ENCODE measurements at places on chromosomes 3 and 15.

GRCh38 chr3:151688571-151688970 lies 45.2 kb upstream of the AADACL2 start:
- no peak for DNase-seq

DNA sequence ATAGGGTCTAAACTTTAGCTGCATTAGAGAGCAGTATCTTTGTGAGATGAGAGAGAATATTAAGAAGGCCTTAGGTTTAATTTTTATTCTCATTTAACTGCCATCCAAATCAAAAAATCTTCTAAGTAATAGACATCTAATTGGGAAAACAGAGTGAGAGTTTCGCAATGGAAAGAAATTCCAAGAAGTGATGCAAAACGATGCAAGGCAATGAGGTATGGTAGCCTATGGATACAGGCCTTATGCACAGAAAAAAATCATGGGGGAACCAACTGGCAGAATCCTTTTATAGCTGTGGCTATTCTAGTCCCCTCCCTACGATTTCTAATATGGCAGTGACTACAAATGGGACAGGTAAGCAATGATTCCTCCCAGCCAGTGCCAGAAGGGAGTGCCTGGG lies 225.9 kb downstream of the GREM1 start:
- DNase-seq: no peak

- DNase-seq: no peak
Measured at GRCh38 chr3:51727500-51727899, 20.6 kb downstream of the GRM2 start.

GRCh38 chr3:197186887-197187588 lies 111.4 kb downstream of the DLG1 start:
- DNase-seq: no peak

- no peak for DNase-seq
Measured at GRCh38 chr3:27565201-27565852, 81.1 kb upstream of the SLC4A7 start.

DNA sequence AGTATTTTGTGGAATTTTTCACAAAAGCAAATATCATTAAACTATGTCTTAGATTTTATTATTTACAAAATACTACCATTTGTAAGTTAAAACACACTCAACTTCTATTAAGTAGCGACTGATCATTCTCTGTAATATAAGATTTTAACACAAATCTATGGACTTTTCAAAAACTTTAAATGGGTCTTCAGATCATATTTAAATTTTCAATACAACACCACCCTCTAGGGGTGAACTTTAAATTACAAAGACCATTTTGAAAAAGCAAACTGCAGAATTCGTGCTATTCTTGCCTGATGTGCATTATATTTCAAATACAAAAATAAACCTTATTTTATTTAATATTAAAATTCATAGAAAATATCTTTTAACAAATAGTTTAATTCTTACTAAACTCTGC lies 8.2 kb upstream of the VGLL4 start:
- DNase-seq: no peak

DNA sequence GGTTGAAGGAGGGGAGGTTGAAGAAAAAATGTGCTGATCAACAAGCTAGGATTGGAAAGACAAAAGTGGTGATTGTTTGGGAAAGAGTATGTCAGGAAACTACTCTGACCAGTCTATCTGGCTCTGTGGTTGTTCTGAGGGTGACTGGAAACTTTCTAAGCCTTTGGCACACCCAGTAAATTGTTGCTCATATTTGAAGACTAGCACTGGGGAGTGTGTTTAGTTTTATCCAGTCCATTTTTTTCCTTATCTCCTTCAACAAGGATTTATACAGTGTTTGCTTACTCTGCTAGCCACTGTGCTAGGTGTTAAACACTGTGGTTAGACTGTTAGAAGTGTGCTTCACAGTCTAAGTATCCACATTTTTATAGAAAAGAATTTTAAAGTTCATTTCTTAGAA lies 28.8 kb downstream of the PPM1L start:
- no peak for DNase-seq

DNA sequence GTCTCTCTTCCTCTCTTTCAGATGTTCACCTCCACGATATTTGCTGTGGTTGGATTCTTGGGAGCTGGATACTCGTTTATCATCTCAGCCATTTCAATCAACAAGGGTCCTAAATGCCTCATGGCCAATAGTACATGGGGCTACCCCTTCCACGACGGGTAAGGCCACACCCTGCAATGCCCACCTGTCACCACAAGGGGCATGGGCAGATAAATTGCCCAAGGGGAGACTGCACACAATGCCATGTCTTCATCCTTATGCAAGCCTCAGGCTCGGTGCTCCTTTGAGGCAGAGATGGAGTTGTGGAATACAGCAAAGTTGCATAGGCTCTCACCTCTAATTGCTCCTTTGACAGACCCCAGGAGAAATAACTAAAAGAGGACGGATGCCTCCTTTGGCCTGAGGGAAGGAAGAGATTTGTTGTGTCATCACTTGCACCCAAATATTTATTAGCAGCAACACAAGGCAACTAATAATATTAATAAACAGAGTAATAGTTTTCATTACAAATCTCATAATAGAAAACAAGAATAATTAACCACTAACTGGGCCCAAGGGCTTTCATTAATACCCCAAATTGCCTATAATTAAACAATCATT lies 13.2 kb downstream of the TM4SF4 start:
- no peak for DNase-seq

- no peak for DNase-seq
Measured at GRCh38 chr3:18853269-18853668, 295.0 kb upstream of the KCNH8 start.

GRCh38 chr3:184873141-184873540 lies 61.2 kb downstream of the VPS8 start:
- no peak for DNase-seq

GRCh38 chr15:47066392-47066791 lies 650.9 kb upstream of the SEMA6D start:
- no peak for DNase-seq

DNA sequence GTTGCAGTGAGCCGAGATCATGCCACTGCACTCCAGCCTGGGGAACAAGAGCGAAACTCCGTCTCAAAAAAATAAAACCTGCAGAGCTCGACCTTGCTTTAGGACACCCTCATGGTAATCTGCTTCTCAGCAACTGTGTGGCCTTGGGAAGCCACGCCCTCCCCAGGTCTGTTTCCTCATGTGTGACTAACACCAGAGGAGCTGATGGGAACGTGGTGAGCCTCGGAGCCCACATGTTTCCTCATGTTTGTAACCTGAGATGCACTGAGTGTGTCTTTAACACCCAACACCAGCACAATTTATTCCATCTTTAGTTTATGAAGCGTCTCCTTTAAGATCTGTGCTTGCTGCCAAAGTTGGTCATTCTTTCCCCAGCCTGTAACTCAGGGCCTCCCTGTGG lies 142.8 kb downstream of the OCA2 start:
- no peak for DNase-seq

DNA sequence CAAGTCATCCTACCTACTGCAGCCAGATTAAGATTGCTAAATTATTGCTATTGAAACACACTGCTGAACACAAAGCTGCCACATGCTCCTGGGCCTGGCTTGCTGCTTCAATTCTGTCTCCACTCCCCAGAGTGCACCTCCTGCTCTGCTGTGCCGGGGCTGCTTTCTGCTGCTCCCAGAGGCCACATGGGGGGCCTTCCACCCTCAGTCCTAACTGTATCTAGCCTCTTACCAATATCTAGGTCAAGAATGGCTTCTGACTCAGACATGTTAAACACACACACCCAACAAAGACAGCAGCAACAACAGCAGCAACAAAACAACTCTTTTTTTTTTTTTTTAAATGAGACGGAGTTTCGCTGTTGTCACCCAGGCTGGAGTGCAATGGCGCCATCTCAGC lies 33.0 kb downstream of the MYZAP start:
- no peak for DNase-seq

DNA sequence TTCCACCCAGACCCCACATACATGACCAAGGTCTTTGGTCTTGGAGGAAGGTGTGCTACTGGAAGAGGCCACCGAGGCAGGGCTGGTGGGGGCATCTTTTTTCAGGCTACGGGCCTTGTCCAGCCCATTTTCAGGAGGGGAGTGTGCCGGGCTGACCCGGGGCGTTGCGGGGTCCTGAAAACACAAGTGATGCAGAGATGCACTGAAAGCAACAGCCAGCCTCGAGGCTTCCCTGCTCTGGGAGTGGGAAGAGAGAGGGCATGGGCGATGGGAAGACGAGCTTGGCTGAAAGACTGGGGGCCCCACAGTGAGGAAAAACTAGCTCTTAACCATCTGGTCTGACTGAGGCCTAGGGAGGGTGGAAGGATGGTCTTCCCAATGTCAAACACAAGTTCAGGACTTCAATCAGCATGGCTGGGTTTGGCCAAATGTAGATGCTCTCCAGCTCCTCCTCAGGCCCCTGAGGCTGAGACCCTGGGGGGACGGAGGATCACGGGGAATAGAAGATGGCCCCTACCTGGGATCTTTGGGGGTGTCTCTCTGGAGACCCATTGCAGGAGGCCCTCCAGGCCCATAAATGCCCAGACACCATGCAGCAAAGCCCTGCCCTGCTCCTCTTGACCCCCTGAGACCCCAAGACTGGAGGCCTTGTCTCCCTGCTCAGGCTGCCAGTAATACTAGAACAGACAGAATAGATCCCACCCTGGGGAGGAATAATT lies 38.9 kb downstream of the TLE3 start:
- peak; percentile 39 for DNase-seq

- no peak for DNase-seq
Measured at GRCh38 chr3:138051947-138052802, 42.2 kb downstream of the CLDN18 start.

DNA sequence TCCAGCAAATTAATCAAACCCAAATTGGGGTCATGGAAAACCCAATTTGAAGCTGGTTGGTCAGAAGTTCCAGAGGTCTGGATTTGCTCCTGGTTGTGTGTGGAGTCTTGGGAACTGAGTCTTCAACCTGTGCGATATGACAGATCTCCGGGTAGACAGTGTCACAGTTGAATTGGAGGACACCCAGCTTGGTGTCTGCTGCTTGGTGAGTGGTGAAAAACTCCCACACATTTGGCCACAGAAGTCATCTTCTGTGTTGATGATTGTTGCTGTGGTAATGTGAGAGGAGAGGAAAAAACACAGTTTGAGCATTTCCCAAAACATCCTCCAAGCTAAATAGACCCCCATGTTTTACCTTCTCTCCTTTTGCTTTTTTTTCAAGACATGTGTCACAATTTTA lies 218.1 kb downstream of the TP63 start:
- no peak for DNase-seq
